ENCODE measurements at places on chromosomes 3 and 15.

- DNase-seq: no peak
Measured at GRCh38 chr3:11116336-11117059, 37.8 kb upstream of the HRH1 start.

DNA sequence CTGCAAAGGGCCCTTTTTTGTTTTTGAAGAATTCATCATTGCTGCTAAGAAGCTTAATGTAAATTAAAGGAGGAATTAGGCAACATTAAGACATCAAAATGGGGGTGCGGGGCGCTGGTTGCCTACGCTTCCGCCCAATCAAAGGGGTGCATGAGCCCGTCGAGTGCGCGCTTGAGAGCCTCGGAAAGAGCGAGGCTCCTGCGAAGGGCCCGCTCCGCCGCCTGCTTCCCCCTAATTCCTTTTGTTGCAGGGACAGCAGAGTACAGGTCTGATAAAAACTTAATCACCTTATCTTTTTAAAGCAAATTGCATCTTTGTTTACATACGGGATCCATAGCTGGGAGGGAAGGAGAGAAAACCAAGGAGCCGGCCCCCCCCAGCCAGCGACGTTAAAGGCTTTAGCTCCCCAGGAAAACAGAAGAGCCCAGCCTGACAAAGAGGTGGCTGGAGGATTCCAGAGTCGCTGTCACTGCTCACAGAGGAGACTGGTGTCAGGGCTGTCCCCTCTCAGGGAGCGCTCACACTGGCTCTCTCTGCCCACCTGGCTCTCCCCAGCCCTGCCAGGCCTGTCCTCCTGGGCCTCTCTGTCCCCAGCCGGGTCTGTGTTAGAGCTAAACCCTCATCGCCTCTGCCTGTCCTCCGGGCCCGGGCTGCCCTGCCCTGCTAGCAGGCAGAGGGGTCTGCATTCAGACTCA is 67.3 kb downstream of the DNAJB8 start:
- DNase-seq: no peak

DNA sequence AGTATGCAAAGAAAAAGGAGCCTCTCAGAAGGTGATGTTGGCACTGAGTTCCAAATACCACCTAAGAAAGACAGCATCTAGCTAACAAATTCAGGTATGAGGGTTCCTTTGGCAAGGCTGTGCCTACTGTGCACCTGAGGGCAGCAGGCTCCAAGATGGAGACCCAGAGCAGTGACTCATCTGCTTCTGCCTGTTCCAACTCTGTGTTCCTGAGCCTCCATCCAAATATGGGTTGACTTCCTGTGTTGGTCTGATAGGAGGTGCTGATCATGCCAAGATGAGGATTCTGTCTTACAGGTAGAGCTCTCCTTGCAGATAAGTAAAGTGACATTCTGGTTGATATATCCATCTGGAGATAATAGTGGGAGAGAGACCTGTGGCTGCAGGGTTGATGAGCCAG is 26.0 kb downstream of the SV2B start:
- no peak for DNase-seq

DNA sequence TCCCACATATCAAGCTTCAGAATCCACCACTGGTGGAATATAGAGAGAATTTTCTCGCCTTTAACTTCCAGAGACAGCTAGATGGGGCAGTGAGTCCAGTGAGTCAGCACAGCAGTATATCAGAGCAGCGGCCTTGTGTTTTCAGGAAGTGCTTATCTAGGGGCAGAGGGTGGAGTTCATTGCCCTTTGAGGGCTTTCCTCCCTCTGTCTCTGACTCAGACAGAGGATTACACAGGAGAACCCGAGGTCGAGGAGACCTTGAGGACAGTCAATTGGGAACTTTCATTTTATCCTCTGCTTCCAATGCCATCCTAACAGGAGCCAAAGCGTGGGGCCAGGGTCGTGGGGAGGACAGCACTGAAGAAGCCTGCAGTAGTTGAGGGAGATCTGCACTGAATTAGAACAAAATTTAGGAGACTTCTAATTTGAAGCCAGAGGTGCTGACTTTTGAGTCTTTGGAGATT is 109.6 kb upstream of the UMPS start:
- no peak for DNase-seq

DNA sequence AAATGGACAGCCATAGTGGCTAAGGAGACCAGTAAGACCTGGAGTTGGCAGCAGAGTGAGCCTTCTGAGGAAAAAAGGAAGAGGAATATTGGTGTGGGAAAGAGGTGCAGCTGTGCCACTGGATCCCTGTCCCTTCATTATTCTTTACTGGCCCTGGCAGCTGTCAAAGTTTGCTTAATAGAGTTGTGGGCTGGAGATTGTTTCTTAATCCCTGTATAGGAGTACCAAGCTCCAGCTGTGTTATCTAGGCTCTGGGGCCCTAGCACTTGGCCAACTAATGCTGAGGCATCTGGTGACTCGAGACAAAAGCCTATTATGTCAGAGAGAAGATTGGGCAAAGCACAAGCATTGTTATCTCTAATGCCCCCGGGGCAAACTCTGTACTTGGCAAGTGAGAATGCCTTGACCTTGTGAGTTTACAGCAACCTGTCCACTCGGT is 61.4 kb downstream of the ZNF609 start:
- DNase-seq: no peak

DNA sequence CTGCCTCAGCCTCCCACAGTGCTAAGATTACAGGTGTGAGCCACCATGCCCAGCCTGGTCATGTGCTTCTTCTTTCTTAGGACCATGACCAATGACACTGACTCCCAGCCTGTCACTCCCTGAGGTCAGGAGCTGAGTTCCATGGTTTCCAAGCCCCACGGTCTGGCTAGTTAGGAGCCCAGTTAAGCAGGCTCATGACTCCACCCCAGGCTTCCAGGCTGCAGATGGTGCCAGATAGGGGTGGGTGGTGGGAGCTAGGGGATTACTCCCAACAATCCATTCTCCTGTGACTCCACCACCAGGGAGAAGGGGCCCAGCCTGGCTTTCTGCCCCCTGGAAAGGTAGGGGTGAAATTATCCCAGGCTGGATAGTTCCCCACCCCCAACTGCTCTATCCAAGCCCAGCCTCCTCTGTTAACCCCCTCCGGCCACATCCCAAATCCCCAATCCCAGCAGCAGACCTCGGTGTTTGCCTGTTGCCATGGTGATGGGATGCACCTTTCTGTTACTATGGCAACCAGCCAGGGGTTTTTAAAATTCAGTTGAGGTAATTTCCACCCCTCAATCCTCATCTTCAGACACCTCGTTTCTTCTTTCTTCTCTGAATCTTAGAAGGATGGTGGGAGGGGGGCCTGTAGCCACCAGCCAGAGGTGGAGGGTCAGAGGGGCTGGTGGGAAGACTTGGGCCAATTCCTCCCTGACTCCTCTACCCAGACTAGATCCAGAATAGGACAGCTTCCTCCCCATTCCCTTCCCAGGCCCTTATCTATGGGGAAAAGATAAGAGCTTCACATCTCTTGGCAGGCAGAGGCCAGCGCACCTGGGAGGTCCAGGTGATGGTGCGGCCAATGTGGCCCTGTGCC is 22.5 kb upstream of the SEMA3F start:
- no peak for DNase-seq

GRCh38 chr3:109072194-109072593 is 45.7 kb downstream of the MORC1 start:
- DNase-seq: no peak

- DNase-seq: peak; percentile 32
Measured at GRCh38 chr3:87350367-87351199, 74.2 kb upstream of the POU1F1 start.

- DNase-seq: no peak
Measured at GRCh38 chr3:70261283-70261682, 51.2 kb downstream of the MDFIC2 start.

- DNase-seq: no peak
Measured at GRCh38 chr3:16533928-16534574, 20.6 kb upstream of the RFTN1 start.

DNA sequence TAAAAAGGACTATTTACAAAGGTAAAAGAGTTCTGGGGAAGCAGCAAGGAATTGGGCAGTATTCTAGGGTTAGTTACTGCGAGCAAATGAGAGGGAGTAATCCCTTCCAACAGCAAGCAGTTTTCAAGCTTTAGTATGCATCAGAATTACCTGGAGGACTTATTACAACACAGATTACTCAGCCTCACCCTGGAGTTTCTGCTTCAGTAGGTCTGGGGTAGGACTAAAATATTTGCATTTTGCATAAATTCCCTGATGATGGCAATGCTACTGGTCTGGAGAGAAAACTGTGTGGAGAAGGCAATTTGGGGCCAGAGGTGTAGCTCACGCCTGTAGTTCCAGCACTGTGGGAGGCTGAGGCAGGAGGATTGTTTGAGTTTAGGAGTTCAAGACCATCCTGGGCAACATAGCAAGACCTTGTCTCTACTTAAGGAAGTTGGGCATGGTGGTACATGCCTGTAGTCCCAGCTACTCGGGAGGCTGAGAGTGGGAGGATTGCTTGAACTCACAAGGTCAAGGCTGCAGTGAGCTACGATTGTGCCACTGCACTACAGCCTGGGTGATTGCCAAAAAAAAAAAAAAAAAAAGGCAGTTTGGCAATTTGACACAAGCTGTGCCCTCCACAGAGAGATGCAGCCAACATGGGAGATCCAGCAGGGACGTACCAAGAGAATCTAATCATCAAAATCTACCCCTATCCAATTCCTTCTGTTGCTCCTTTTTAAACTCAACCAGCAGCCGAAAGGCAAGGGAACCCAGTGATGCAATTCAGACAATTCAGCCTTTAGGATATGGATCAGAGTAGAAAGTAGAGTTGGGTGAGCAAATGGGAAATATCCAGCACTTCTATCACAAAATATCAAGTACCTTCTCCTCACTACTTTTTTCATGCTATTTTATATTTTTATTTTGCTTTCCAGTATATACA is 27.1 kb upstream of the AP4E1 start:
- no peak for DNase-seq

- DNase-seq: no peak
Measured at GRCh38 chr15:64019764-64020163, 26.5 kb downstream of the DAPK2 start.

GRCh38 chr3:170966495-170966894 is 58.1 kb upstream of the EIF5A2 start:
- DNase-seq: no peak

DNA sequence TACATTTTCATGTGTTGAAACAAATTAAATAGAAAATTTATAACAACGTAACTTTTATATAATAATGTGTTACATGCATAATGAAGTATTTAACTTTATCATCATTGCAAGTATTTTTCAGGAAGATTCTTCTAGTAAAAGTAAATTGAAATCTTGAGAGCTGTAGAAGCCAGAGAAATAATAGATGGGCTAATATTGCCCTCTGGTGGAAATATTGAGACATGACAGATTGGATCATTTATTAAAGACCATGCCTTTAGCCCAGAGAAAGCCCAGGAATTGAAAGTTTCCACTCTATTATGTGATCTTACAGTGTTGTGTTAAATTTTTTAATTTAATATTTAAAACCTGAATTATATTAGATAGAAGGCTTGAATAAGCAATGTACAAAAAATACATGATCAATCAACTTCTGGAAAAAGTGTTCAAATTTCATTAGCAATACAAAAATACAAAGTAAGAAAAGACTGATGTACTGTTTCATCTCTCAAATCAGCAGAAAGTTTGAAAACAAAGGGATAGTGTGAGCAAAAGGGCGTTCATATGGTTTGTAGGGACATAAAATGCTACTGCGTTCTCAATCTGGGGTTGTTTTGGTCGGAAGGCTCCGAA is 52.7 kb upstream of the SPTSSB start:
- no peak for DNase-seq

- no peak for DNase-seq
Measured at GRCh38 chr3:197354568-197355001, 56.2 kb upstream of the DLG1 start.

DNA sequence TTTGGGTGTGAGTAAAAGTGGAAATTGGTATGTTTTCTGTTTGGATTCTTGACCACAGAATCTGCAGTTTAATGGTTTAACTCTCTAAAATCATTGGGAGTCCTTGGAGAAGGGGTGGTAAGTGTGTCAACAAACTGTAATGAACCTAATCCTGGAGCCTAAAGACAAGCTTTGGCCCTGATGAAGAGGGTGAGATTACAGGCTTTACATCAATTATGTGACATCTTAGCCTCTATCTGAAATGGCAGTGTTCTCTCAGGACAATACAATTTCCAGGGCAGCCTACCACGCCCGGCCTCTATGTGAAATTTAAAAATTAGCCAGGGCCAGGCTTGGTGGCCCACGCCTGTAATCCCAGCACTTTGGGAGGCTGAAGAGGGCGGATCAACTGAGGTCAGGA is 4.3 kb upstream of the PKM start:
- no peak for DNase-seq

GRCh38 chr3:140311428-140311827 is 366.4 kb upstream of the TRIM42 start:
- DNase-seq: no peak

DNA sequence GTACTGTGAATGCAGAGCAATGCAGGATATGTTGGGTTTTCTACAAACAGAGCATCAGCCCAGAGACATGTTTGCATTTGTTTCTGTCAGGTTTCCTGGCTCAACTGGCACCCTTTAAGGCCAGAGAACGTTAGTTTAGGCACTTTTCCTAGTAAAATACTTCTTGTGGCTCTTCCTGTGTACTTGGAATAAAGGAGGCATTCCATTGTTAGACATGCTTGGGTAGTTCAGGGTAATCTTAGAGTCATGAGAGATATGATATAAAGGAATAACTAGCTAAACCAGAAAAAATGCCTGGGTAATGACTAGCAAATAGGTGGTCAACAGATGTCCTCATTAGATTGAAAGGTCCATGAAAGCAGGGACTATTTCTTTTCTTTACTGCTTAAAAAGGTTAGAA is 60.4 kb upstream of the RBM5 start:
- DNase-seq: no peak

DNA sequence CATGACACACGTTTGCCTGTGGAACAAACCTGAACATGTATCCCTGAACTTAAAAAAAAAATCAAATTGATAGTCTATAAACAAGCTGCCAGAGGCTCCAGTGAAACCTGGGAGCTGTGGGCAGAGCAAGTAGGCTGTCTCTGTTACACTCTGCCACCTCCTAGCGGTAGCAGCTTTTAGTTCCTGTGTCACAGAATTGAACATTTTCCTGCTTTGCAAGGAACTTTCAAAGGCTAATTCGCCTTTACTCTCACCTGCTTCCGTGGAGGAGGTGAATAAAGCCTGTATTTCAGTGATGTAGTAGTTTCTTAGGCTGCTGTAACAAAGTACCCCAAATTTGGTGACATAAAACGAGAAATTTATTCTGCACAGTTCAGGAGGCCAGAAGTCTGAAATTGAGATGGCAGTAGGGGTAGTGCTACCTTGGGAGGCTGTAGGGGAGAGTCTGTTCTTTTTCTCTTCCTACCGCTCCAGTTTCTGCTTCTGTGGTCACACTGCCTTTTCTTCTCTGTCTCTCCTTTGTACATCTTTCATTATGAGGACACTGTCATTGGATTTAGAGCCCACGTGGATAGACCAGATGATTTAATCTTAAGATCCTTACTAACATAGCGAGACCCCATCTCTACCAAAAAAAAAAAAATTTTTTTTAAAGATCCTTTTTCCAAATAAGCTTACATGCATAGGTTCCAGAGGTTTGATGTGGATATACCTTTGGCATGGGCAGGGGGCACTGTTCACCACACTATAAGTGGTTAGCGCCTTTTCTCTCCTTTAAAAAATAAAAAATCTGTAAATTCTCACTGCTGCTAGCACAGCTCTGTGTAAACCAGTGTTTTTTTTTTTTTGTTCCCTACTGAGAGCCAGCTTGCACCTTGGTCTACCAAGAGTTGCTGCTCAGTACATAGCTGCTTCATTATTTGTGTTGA is 25.3 kb downstream of the FBXO22 start:
- no peak for DNase-seq

- no peak for DNase-seq
Measured at GRCh38 chr3:125594581-125595011, 701 bp downstream of the OSBPL11 start.

GRCh38 chr15:75061272-75061671 is 37.9 kb downstream of the PPCDC start:
- DNase-seq: no peak
